Effector CD8-positive, alpha-beta T cell (primary cell): ENCODE measurements at places on chromosomes 7 and 10.

DNA sequence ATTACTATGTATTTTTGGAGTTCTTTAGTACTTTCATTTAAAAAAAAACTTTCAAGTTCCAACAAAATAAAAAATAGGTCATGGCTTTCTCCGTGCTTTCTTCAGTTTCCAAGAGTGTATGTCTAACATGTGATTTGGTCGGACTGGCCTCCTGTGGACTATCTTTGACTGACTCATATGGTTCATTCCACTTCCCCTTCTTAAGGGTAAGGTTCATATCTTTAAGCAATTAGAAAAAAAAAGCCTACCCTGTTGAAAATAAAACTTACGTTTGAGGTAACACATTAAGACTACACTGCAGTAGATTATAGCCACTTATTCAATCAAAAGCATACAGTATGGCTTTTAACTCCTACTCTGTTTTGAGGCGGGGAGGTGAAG is 112.8 kb upstream of the AHR start:
- no peak for DNase-seq

DNA sequence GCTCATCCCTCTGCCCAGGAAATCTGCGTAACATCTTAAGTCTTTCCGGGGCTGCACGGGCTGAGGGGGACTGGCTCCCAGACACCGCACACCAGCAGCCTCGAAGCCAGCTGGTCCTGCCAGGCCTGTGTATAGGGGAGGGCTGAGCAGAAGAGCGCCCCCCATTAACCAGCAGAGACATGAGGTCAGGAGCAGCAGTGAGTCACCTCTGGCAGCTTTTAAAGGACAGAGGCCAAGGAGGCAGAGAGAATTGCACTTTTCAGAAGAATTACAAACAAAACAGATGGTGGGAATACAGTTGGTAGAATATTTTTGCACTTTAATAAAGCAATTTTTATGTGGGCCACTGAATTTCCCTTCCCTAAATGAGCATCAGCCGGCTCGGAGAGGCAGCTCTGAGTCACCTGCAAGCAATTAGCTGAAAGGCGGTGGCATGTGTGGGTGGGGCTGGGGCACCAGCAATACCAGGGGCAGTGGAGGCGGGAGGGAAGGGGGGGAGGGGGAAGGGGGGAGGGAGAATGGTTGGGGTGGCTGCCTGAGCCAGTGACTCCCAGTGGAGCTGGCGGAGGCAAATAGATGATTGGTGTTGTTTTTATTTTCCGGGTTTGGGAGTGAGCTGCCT is 39.1 kb downstream of the GOLGA7B start:
- no peak for DNase-seq

DNA sequence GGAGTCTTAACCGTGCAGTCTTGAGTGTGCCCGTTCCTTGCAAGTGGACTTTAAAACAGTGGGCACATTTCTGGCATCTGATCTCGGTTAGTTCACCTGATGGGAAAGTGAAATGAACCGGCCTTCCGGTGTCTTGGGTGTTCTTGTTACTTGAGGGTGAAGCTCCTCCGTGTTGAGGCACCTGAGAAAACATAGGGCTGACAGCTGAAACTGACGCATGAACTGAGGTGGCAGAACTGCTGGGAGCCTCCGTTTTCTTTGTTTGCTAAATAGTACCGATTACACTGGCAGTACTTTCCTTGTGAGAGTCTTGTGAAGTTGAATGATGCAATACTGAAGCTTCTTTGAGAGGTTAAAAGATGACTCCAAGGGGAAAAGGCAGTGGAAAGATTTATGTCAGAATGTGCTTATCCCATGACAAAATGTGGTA is 62.8 kb upstream of the SAMD8 start:
- DNase-seq, result no peak

DNA sequence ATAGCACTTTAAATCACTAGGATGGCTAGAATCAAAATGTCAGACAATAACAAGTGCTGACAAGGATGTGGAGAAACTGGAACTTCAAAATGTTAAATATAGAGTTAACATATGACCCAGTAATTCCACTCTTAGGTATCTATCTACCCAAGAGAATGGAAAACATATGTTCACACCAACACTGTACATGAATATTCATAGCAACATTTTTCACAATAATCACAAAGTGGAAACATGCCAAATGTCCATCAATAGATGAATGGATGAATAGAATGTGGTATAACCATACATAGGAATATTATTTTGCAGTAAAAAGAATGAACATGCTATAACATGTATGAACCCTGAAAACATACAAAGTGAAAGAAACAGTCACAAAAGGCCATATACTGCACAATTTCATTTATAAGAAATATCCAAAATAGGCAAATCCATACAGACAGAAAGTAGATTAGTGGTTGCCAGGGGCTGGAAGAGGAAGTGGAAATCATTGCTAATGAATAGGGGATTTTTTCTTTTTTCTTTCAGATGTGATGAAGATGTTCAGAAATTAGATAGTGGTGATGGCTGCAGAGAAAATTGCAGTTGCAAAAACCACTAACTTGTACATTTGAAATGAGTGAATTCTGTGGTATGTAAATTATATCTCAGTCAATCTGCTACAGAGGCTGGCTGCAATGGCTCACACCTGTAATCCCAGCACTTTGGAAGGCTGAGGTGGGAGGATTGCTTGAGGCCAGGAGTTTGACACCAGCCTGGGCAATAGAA is 93.0 kb downstream of the CPVL start:
- no peak for DNase-seq

- no peak for DNase-seq
Measured at GRCh38 chr7:158595068-158595467, 7.4 kb upstream of the PTPRN2 start.

- DNase-seq, result no peak
Measured at GRCh38 chr7:38007096-38007495, 86.7 kb downstream of the EPDR1 start.

DNA sequence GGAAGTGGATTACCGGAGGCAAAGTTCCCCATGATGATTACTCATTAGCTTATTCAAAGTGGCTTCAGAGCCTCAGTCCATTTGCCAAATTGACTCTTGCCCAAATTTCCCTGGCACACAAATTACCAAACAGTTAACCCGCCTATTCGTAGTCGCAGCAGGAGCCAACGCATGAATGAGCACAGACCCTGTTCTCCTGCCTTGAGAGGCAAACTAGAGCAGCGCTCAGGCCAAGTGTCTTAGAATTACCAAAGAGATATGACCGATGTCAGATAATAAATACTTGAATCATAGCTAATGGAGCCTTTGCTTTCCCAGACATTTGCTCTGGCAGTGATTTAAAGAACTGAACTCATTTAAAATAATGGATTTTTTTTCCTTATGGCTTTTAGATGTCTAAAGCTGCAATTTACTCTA is 64.9 kb downstream of the CTTNBP2 start:
- no peak for DNase-seq

DNA sequence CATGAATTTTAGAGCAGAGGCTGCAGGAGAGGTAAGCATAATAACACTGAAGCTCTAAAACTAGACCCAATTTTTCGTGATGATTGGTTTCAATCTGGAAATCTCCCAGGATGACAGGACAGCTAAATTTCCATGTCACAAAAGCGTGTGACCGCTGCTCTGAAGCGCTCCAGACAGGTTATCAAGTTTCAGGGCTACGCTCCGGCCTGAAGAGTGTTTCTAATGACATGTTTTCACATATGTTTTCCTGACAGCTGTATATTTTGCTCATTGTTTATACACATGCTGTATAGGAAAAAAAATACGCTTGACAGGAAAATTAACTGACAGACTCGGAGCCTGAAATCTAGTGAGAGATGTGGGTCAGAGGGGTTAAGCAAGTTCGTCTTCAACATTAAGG is 219.8 kb upstream of the BMPER start:
- no peak for DNase-seq

GRCh38 chr10:72595436-72595835 is 30.4 kb downstream of the MICU1 start:
- no peak for DNase-seq

DNA sequence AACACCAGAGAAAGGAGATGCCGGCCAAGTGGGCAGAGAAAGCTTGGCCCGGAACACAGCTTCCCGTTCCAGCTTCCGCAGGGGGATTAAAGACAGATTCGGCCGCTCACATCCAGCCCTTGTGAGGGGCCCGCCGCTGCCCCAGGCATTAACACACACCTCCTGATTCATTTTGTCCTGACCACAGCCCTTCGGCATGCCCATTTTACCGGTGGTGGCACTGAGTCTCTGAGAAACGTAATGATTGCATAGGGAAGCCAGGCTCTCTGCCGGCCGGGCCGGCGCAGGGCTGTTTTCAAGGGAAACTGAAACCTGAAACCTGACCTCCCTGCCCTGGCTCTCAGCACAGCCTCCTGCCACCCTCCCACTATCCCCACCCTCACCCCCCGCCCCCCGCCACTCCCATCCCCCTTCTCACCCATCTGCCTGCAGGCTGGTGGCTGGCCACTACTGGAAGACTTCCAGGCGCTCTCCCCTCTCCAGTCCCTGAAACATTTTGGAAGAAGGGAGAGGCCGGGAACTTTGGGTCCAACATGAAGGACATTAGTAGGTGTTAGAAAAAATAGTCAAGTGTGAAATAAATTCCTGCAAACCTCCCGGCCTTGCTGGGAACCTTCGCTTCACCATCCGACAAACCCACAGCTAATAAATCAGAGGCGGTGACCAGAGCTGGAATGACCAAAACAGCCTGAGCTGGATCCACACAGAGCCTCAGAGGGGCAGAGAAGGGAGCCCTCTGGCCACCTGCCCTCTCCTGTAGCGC is 83.5 kb upstream of the CUX1 start:
- DNase-seq, result no peak

GRCh38 chr10:75430000-75430763 is 1.2 kb upstream of the LRMDA start:
- DNase-seq, result no peak

DNA sequence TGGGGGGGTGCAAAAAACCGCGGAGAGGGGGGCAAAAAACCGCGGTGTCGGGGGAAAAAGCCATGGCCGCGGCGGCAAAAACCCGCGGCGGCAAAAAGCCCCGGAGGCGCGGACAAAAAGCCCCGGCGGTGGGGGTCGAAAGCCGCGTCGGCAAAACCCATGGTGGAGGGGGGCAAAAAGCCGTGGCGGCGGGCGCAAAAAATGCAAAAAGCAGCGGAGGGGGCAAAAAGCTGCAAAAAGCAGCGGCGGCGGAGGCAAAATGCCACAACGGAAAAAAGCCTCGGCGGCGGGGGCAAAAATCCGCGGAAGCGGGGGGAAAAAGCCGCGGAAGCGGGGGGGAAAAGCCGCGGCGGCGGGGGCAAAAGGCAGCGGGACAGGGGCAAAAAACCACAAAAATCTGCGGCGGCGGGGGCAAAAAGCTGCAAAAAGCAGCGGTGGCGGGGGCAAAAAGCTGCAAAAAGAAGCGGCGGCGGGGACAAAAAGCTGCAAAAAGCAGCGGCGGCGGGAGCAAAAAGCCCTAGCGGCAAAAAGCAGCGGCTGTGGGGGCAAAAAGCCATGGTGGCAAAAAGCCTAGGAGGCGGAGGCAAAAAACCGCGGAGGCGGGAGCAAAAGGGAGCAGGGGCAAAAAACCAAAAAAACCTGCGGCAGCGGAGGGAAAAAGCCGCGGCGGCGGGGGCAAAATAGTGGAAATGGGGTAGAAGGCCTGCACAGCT is 418.9 kb downstream of the ZNF716 start:
- no peak for DNase-seq

DNA sequence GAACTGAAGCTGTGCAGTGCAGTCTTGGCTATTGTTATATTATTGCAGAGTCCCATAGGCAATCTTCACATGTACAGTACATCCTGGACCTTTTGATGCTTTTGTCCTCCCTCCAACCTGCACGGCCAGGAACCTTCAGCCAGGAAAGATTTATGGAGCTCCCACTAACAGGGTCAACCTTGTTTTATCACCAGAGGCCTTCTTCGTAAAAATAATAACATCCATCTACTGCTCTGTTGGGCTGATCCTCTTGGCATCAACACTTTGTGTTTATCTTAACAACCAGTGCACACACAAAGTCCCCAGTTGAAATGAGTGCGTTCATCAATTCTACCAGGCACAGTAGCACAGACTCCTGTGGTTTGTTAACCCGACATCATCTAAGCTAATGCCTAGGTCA is 72.4 kb downstream of the AGMO start:
- DNase-seq, result no peak

DNA sequence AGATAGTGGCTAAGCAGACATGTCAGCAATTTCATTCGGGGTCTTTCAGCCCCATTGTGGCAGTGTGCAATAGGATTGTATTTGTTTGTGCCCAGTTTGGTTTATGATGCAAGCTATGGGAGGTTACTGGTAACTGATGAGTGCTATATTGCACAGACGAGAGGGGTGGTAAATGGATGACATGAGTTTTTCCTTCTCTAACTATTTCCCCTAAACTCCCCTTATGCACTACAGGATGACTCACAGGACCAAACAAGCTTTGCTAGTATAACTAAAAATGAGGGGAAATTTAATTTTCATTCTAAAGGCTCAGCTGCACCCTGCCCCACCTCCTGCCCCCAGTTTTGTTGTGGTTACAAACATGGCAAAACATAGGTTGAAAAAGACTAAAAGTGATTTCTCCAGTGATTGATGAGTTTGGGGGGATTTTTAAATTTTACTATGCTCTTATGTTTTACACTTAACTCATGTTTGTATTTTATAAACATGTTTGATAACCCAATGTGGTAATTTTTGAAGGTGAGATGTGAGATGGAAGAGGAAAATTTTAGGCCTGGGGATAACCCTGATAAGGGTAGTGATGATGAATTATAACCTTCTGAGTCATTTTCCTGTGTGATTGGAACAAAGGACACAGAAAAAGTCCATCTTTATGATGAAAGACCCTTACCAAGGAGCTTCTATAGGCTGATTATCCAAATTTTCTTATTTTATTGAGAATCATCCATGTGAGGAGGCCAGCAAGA is 60.8 kb upstream of the NAMPT start:
- no peak for DNase-seq

GRCh38 chr10:61931620-61932332 is 30.3 kb downstream of the ARID5B start:
- no peak for DNase-seq

- DNase-seq, result no peak
Measured at GRCh38 chr10:88383276-88383675, 199.8 kb downstream of the RNLS start.

- no peak for DNase-seq
Measured at GRCh38 chr7:42426163-42426562, 189.2 kb upstream of the GLI3 start.

GRCh38 chr10:1432161-1432560 is 305.2 kb downstream of the ADARB2 start:
- DNase-seq, result no peak

DNA sequence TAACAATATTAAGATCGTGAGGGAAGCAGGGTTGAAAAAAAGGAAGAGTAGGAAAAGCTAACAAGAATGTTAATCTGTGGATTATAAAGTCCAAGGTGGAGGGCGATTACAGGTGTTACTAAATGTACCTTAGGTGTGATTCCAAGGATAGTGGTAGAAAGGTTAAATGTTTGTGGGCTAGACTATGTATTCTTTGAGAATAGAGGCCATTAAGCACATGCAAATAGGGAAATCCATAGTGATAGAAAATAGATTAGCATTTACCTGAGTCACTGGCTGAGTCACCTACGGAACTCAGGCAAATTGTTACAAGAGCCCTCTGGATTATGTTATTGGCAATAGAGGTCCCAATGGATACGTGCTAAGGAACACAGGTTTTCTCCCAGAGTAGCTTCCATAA is 9.0 kb downstream of the MGAM2 start:
- no peak for DNase-seq

GRCh38 chr7:51034521-51035264 is 252.0 kb upstream of the GRB10 start:
- no peak for DNase-seq
